ENCODE measurements at places on chromosomes 3 and 15.

- DNase-seq: no peak
Measured at GRCh38 chr3:119620899-119621298, 23.2 kb downstream of the PLA1A start.

DNA sequence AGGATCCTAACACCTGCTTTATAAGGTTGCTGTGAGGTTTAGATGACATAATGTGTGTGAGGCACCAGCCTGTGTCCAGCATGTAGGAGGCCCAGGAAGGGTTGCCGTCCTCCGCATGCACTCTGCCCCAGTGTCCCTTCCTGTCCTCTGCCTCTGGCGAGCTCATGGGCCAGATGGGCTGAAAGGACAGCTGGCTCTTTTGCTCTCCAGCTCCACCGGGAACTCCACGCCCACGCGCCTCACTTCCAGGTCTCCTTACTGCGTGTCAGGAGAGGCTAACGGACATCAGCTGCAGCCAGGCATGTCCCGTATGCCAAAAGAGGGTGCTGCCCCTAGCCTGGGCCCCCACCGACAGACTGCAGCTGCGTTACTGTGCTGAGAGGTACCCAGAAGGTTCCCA, 12.2 kb downstream of the MUC20 start:
- DNase-seq: no peak

DNA sequence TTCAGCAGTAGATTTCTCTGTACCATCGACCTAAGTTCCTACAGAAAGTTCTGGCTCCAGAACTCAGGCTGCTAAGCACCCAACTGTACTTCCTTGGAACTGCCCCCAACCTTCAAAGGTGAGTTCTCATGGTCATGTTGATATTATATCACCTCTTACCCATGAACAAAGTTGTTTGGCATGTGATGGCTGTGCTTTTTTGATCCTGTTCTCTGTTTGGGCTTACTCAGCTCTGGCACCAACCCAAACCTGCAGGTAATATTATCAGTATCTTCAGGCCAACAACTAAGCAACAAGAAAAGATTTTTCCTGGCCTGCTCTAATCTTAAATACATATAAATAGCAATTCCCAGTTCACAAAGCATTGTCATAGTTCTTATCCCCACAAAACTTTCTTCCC, 318.7 kb upstream of the LMCD1 start:
- DNase-seq: no peak

DNA sequence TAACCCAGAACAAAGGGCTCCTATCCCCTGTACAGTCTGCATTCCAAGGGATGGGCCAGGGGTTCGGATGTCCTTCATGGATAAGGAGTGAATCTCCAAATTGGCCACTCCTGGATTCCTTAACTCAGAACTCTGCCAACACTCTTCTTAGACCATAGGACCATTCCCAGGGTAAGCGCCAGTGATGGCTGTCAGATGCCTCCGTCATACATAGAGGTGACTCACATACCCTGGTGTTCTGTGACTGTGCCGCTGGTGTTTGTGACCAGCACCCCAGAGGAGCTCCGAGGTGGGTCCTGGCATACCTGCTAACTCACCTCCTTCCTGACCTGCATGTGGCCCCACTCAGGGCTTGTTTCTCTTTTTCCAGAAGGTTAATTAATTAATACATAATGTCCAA, 134.7 kb downstream of the KLF13 start:
- DNase-seq: no peak

DNA sequence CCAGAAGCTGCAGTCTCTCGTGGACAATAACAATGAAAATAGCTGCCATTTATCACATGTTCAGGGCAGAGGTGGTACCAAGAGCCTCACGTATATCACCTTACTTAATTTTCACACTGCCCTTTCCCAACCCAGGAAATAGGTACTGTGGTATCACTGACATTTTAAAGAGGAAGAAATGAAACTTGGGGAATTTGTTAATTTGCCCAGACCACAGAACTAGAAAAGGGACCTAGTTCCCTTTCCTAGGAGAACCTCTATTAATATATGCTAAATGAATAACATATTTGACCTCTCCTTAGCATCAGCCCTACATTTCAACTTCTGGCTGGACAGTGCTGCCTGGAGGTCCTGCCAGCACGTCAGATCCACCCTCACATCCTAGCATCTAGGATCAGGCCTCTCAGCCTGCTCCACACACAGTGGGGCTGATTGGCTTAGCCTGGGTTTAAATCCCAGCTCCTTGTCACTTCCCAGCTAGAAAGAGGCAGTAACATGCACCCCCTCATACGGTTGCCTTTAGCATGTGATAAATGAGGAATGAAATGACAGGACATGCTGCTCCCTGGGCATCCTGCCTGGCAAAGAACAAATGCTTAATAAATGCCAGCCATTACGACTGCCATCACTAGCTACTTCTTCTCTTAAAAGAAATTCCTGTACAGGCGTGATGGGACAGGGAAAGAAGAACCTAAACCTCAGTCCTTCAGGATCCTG, 95.1 kb upstream of the TNFAIP8L3 start:
- no peak for DNase-seq

Data from DMS153 (cell line).